ENCODE measurements at places on chromosomes 12 and 14.

- DNase-seq, result no peak
Measured at GRCh38 chr14:99260587-99261551, 11.1 kb downstream of the BCL11B start.

DNA sequence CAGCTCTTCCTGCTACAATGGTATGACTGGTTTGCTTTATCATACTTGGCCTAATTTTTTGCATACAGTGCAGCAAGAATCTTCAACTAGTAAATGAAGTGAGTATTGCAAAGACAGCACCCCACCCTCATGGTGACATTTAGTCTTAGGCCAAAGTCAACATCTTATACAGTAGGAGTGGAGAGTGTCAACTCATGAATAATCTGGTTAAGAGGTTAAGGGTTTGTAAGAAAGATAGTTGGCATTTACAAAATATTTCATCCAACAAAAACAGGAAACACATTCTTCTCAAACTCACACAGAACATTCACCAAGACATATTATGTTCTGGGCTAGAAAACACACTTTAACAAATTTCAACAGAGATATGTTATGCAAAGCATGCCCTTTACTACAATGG is 2.2 kb upstream of the OAS1 start:
- DNase-seq, result no peak

GRCh38 chr14:87725318-87725717 is 267.7 kb downstream of the GALC start:
- DNase-seq, result no peak

DNA sequence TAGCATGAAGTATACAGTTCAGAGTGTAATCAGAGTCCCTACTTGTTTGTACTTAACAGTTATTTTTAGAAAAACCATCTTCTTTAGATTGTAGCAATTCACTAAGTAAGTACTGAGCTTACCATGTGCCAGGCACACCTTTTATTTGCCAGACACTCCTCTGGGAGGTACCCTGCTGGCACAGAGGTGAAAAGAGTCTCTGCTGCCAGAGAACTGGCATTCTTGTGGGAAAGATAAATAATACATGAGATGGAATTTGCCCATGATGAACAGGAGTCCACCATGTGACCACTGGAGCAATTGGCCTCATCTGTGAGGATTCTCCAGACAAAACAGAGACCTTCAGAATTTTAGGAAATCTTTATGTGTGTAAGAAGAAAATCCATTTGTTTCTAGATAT is 199.3 kb upstream of the SLC16A7 start:
- no peak for DNase-seq

GRCh38 chr12:76226397-76226796 is 121.8 kb downstream of the BBS10 start:
- no peak for DNase-seq

GRCh38 chr12:109098183-109098604 is 797 bp downstream of the UNG start:
- DNase-seq, result peak; percentile 62

Data from upper lobe of left lung (tissue), 6 donors.